ENCODE measurements at places on chromosomes 7 and 10.

DNA sequence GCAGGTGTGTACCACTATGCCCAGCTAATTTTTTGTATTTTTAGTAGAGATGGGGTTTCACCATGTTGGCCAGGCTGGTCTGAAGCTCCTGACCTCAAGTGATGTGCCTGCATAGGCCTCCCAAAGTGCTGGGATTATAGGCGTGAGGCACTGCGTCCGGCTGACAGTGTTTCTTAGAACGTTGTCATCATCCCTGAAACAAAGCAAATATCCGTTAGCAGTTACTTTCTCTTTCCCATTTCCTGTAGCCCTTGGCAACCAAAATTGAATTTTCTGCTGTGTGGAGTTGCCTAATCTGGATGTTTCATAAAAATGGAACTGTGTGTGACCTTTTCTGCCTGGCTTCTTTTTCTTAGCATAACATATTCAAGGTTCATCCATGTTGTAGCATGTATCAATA lies 22.4 kb downstream of the ZNF33A start:
- no peak for DNase-seq

- DNase-seq, result no peak
Observed at GRCh38 chr10:25327273-25327672, 152.5 kb downstream of the GPR158 start.

GRCh38 chr10:85926986-85927385 lies 439.6 kb downstream of the GRID1 start:
- DNase-seq, result no peak

DNA sequence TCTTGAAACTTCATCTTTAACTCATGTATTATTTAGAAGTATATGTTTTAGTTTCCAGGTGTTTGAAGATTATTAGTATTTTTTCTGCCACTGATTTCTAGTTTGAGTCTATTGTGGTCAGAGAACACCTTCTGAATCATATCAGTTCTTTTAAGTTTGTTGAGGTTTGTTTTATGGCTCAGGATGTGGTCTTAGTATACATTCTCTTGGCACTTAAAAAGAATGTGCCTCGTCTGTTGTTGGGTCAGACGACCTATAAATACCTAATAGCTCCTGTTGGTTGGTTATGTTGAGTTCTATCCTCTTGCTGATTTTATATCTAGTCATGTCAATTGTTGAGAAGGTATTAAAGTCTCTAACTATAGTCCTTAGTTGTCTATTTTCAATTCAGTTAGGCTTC lies 15.9 kb downstream of the TDRD1 start:
- no peak for DNase-seq

GRCh38 chr10:124289851-124290795 lies 128.6 kb downstream of the OAT start:
- DNase-seq, result no peak

DNA sequence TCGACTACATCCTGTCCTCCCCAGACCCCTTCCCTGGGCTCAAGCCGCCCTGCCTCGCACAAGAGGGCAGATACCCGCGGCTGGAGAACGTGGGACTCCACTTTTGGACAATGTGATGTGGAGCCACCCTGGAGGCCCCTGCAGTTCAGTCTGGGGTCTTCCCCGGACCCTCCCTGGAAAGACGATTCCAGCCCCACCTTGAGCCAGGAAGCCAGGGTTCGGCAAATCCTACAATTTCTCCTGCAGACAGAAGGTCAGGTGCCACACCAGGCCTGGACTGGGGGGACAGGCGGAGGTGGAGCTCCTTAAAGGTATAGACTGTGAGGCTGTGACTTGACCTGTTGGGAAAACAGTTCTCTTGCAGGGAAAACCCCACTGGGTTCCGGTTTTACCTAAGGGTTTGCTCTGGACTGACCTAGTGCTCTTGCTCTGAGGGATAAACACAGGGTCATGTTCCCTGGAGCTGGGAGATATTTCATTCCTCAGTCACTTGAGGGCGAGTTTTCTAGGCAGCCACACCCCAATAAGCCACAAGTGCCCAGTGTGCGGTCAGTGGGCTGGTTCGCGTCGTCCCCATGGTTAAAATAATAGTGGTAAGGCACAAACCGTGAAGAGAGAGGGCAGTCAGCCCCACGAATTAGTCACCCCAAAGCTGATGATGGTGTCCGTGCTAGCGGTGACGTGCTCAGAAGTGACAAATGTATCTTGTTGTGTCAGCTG lies 1.6 kb downstream of the FOXL3 start:
- no peak for DNase-seq

Measured in NCI-H2081 treated with DMSO at 0.1 percent for 48 hours (cell line).